CD4-positive, alpha-beta T cell treated with Interleukin-4 for 1 hour (primary cell): ENCODE measurements at places on chromosomes 1 and 21.

- no peak for DNase-seq
Measured at GRCh38 chr1:222788402-222789156, 26.3 kb upstream of the DISP1 start.

GRCh38 chr1:30273456-30273855 lies 449.9 kb downstream of the MATN1 start:
- no peak for DNase-seq

GRCh38 chr1:21884456-21885235 lies 52.5 kb downstream of the HSPG2 start:
- no peak for DNase-seq

DNA sequence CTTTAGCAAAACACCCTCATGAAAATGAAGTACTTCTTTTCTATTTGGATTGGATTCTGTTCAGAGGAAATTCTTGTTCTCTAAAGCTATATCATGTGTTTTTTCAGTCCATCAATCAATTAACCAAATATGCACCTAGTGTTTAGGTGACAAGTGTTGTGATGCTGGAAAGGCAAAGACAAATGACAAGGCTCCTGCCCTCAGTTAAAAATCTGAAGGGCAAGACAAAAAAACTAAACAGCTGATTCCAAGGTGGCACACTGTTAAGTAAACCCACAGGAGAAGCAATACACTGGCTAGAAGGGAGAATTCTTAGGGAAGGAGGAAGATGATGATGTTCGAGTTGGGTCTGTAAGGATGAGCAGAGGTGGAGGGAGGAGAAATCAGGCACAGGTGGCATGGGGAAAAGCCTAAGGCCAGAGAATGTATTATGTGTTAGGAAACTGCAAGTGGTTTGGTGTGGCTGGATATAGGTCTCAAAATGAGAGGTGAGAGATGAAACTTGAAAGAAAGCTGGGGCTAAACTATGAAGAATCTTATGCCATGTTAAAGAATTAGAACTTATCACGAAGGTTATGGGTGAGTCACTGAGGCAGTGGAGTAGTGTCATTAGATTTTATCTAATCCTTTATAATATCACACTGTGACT lies 51.8 kb upstream of the GFI1 start:
- DNase-seq, result peak; percentile 44

DNA sequence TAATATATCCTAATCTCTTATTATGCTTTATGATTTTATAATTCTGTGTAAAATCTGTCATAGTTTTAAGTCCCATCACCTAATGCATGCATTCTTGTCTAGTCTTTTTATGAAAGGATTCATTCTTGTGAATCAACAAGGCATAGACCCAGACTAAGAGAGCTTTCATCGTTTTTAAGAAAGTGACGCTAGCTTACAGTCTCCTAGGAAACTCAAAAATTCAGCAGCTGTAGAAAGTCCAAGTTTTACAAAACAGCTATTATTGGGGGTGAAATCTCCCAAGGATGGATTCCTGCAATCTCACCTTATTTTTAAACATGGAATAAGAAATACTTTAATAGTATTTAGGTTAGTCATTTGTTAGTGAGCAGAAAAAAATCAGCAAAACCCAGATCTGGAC lies 104.7 kb downstream of the NCAM2 start:
- no peak for DNase-seq

DNA sequence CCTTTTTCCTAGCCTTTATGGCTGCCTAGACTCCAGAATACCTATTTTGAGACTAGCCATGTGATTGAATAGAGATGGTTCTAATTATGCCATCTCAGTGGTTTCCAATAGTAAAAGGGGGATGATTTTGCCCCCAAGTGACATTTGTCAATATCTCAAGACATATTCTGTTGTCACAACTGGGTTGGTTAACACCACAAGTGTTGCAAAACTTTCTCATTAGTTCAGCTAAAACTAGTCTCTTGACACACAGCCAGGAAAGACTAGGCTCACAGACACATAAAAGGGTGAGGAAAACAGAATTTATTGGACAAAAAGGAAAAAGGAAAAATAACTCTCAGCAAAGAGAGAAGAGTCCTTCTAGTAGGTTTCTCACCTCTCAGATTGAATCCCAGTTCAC lies 39.9 kb upstream of the GBP5 start:
- DNase-seq, result no peak
